Pulmonary artery endothelial cell (primary cell): ENCODE measurements at places on chromosomes 11 and 22. TPM values are rescaled to one million over a fixed set of nuclear protein-coding genes. Genes with fewer than 3 reads are reported as not detected.

DNA sequence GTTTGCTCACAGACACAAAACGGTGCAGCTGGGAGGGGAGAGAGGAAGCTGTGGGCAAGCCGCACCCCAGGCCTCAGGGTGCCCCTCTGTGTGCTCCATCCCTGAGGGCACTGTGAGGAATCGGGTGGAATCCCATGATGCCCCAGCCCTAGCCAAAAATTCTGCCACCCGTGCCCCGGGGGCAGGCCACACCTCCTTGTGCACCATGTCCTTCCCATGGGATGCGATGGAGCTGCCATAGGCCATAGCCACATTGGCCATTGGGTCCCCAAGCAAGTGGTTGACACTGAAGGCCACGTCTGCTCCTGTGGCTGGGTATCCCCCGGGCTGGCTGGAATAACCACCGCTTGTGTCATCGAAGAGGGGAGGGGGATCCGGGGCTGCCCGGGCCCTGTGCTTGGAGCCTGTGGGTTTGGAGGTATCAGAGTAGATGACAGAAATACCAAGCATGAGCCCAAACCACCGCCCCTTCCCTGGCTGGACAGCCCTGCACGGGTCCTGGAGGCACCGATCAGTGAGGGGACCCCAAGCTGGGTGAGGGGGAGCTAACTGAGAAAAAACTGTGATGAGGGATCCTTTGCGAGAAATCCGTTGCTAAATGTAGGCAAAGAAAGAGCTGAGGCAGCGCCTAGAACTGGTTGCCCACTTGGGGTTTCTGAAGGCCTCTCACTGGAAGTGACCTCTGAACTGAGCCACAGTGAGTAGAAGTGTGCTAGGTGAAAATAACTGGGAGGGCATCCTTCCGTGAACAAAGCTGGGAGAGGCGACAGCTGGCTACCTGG lies 863 bp downstream of the YIF1A start:
- no peak for DNase-seq

Gene FOLR3
- total RNA-seq = not detected in 2 replicates

Gene CARD10
- total RNA-seq = 26.9 and 39.7 TPM in 2 replicates

Gene SCGB1A1
- not detected in 2 replicates for total RNA-seq

Gene TMEM121B
- total RNA-seq = 0.04 and 0.20 TPM in 2 replicates

Gene TRIM51
- total RNA-seq = not detected in 2 replicates

Gene SERPING1
- total RNA-seq = 0.11 TPM in 1 of 2 replicates, not detected in the other

Gene OVCH2
- not detected in 2 replicates for total RNA-seq

- DNase-seq = no peak
Measured at GRCh38 chr11:120880498-120881175, 143.3 kb upstream of the TBCEL start.

Gene APOBEC3H
- total RNA-seq = 0.26 TPM in 1 of 2 replicates, not detected in the other

Gene NTM
- 2.1 and 2.6 TPM in 2 replicates for total RNA-seq

Gene ART1
- not detected in 2 replicates for total RNA-seq

- DNase-seq = no peak
Measured at GRCh38 chr11:125773516-125773915, 5.1 kb downstream of the PATE2 start.

Gene FDXACB1
- total RNA-seq = 2.9 and 4.4 TPM in 2 replicates

GRCh38 chr11:30585125-30585891 lies 845 bp downstream of the MPPED2 start:
- DNase-seq = no peak

- DNase-seq = peak; percentile 27
Measured at GRCh38 chr22:17742527-17742902, 31.8 kb downstream of the BID start.

GRCh38 chr22:46036558-46037408 lies 59.8 kb upstream of the WNT7B start:
- DNase-seq = no peak
